ENCODE measurements at places on chromosomes 2 and 18. TPM values are rescaled to one million over a fixed set of nuclear protein-coding genes. Genes with fewer than 3 reads are reported as not detected.

RGPD3 gene
- 0.13 TPM for total RNA-seq

KCMF1 gene
- 33.1 TPM for total RNA-seq

DSG1 gene
- not detected for total RNA-seq

CFC1 gene
- total RNA-seq, result not detected

IL36B gene
- not detected for total RNA-seq

TTN gene
- total RNA-seq, result under 0.01 TPM

CDH19 gene
- not detected for total RNA-seq

HOXD13 gene
- total RNA-seq, result not detected
